Stimulated activated naive B cell treated with anti-CD40 and anti-IgM and Interleukin-4, amounts not matched to agents 10 μg/mL and 1 μg/mL and 100 μg/mL, for 72 hours (primary cell): ENCODE measurements at places on chromosomes 7 and 10.

DNA sequence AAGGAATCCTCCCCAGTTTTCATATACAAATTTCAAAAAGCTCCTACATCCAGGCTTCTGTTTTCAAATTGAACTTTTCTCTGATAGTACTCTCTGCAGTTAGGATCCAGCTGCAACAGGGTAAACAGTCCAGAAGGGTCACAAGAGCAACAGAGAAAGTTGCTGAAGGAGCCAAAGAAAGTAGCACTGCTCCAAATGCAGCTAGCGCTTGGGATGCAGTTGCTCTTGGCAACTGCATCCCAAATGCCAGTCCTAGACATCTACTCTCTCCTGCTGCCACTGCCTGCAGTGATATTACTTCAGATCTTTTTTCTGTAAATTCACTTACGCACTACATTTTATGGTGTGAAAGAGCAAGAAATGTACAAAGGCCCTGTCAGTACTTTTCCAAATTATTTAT, 14.6 kb downstream of the GPR37 start:
- DNase-seq: no peak
- no peaks in the 10 kb centered on the region for H3K4me1 ChIP-seq
- H3K27me3 ChIP-seq: no peaks in the 10 kb centered on the region

DNA sequence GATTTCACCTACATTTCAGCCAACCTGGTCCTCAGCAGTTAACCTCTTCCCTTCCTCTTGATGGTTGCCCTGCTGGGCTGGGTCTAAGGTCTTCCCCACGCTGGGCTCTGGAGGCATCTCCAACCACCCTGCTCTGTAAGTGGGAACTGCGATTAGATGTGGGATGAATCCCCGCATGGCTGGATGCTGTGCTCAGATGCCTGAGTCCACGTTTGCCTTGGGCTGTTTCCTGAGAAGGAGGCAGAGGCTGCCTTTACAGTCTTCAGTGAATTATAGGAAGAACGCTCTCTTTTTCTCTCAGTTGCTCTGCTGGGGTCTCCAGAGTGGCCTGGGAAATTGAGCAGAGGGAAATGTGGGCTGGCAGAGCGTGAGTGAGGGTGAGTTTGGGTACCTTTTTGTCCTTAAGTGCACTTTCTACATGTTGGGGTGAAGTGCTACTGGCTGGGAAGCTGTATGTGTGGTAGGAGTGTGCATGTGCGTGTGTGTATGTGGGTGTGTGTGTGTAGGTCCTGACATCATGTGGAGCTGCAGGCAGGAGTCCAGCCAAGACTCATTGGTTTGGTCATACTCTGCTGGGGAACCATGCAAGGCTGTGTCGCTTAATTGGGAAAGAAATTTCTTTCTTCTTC, 1.5 kb downstream of the GIMAP8 start:
- no peaks in the 10 kb centered on the region for H3K36me3 ChIP-seq
- H3K4me3 ChIP-seq: peak overlapping the region; percentile 64
- H3K4me1 ChIP-seq: peaks cover 38% of the 10 kb centered on the region

DNA sequence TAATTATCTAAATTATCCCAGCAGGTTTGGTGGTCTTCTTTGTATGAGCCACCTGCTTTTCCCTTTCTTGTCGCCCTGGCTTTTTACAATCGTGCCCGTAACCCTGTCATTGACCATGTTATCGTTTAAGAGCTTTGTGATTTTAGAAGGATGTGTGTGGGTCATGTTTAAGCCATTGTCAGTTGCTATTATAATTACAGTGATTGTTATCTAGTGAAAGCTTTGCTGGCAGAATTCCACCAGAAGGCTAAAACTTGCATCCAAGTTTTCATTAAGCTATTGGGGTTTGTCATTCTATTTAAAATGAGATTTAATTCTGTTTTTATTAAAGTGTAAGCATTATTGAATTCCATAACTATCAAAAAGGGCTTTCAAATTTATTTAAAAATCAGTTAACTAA, 354.2 kb upstream of the TMEM229A start:
- H3K27me3 ChIP-seq: no peaks in the 10 kb centered on the region
- H3K36me3 ChIP-seq: no peaks in the 10 kb centered on the region
- H3K4me1 ChIP-seq: no peaks in the 10 kb centered on the region
- DNase-seq: no peak
- no peak overlapping the region for H3K27ac ChIP-seq

GRCh38 chr10:35300063-35300699, 36.1 kb upstream of the CCNY start:
- H3K36me3 ChIP-seq: no peaks in the 10 kb centered on the region
- no peak overlapping the region for H3K27ac ChIP-seq
- peak overlapping the region; percentile 65 for H3K4me3 ChIP-seq
- DNase-seq: peak; percentile 54
- H3K4me1 ChIP-seq: peaks cover 10% of the 10 kb centered on the region

- no peak overlapping the region for H3K4me3 ChIP-seq
- H3K4me1 ChIP-seq: no peaks in the 10 kb centered on the region
- H3K27me3 ChIP-seq: no peaks in the 10 kb centered on the region
Observed at GRCh38 chr7:501526-501925, 18.1 kb downstream of the PDGFA start.
